ENCODE measurements at places on chromosomes 7 and 10. TPM values are rescaled to one million over a fixed set of nuclear protein-coding genes. Genes with fewer than 3 reads are reported as not detected.

The AGR2 gene
- total RNA-seq = 1.2 TPM

The IGF2BP3 gene
- 81.5 TPM for total RNA-seq

The PPP3CB gene
- total RNA-seq = 111 TPM

The CCL24 gene
- not detected for total RNA-seq

The ZNF467 gene
- 1.6 TPM for total RNA-seq

The MKLN1 gene
- 45.7 TPM for total RNA-seq

The GNAT3 gene
- not detected for total RNA-seq

The MARVELD1 gene
- total RNA-seq = 6.1 TPM
